Stimulated activated CD4-positive, alpha-beta T cell treated with anti-CD3 and anti-CD28 coated beads, Interleukin-4, amount 100 ng/mL, for 4 hours (primary cell): ENCODE measurements at places on chromosomes 7 and 10.
A peak's percentile ranks its signal among the peaks of the same experiment; 100 is the strongest.

DNA sequence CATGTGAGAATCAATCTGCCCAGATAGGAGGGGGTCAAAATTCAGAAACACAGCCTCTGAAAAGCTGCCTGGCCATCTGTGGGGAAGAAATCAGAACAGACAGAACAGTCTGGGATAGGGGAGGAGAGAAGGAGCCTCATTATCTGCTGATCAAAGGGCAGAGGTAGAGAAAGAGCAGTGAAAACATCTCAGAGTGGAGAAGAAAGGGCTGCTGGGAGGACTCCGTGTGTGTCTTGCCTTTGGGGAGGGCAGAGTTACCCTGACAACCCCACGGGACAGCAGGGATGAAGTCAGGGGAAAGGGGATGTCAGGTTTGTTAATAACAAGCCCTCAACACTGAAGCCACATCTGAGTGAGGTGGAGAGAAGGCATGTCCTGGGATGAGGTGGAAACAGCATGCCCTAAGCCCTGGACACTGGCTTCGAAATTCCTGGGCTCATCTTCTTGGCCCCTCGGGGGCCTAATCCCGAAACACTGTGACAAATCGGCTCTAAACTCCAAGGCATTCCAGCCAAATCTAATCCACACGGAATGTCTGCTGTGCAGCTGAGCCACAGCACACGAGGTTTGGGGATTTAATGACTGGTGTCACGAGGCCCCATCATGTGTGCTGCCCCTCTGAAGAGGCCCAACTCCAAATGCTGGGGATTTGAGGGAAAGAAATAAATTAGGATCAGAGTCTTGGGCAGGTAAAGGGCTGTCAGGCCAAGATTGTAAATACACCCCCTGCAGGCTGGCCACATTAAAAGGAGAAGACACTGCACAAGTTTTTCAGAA is 82.8 kb upstream of the FGFR2 start:
- no peak for DNase-seq

GRCh38 chr7:76303202-76304147 is 1.0 kb downstream of the HSPB1 start:
- peak; percentile 82 for DNase-seq

GRCh38 chr7:116809636-116810266 is 52.6 kb upstream of the CAPZA2 start:
- no peak for DNase-seq

DNA sequence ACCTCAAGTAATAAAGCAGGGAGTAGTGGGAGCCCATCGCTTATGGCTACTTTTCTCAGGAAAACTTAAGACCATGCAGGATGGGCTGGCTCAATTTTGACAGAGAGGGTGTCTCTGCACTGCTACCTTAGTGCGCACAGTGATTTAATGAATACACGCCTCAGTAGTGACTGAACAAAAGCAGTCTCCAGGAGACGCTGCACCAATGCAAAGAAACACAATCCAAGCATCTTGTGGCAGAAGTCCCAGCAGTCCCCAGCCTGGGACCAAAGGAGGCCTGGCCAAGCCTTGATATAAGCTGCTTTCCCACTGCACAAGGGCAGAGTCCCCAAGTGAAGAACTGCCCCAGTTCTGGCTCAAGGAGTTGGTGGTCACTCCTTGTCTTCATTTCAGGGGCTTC is 368.9 kb downstream of the KCNMA1 start:
- no peak for DNase-seq

DNA sequence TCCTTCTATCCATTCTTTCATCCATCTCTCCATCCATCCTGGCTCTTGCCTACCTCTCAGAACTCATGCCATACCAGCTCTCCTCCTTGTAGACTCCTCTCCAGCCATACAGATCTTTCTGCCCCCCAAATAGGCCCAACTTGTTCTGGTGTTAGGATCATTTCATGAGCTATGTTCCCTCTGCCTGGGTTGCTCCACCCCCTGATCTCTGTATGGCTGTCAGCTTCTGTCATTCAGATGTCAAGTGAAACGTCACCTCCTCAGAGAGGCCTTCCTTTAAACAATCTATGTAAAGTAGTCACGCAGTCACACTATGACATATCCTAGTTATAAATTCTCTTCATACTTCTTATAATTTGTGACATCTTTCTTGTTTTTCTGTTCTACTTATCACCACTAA is 42.3 kb upstream of the PNLIPRP3 start:
- no peak for DNase-seq

GRCh38 chr10:124068929-124069328 is 24.5 kb downstream of the CHST15 start:
- DNase-seq = no peak

- no peak for DNase-seq
Measured at GRCh38 chr10:44962870-44963738, 3.5 kb downstream of the RASSF4 start.

DNA sequence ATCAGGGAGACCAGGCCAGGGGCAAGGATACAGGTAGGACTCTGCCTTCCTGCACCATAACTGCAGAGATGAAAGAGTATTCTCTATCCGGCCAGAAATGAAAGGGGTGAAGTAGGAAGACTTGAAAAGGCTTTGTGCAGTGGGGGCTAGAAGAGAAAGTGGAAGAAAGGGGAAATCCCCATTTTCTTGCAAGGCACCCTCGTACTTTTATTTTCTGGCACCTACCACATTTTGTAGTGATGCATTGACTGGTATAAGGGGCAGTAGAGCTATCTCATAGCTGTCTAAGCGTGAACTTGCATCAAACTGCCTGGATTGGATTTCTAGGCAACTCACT is 752 bp upstream of the CAMK2G start:
- DNase-seq = peak; percentile 39

- DNase-seq = no peak
Measured at GRCh38 chr10:98235846-98236245, 32.1 kb downstream of the LOXL4 start.
